ENCODE measurements at places on chromosomes 1 and 21.

- no peak overlapping the region for H3K4me3 ChIP-seq
- H3K4me1 ChIP-seq: peaks cover 4% of the 10 kb centered on the region
- no peaks in the 10 kb centered on the region for H3K27me3 ChIP-seq
Measured at GRCh38 chr1:179168536-179168935, 60.9 kb downstream of the ABL2 start.

DNA sequence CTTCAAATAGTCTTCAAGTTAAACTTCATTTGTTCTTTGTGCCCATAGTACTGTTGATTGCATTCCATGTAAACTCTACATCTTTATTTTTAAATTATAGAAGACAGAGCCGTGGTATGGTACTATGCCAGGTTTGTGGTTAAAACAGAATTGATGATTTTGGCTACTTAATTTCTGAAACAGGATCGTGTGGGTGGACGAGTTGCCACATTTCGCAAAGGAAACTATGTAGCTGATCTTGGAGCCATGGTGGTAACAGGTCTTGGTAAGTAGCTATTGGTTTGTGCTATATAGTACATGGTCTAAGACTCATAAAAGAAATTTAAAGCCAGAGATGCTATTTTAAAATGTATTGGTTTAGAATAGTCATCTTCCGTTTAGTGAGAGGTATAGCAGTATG, 38.0 kb downstream of the KDM1A start:
- H3K27me3 ChIP-seq: no peaks in the 10 kb centered on the region
- H3K36me3 ChIP-seq: peaks cover 65% of the 10 kb centered on the region
- DNase-seq: no peak
- no peak overlapping the region for H3K27ac ChIP-seq
- no peaks in the 10 kb centered on the region for H3K4me1 ChIP-seq

DNA sequence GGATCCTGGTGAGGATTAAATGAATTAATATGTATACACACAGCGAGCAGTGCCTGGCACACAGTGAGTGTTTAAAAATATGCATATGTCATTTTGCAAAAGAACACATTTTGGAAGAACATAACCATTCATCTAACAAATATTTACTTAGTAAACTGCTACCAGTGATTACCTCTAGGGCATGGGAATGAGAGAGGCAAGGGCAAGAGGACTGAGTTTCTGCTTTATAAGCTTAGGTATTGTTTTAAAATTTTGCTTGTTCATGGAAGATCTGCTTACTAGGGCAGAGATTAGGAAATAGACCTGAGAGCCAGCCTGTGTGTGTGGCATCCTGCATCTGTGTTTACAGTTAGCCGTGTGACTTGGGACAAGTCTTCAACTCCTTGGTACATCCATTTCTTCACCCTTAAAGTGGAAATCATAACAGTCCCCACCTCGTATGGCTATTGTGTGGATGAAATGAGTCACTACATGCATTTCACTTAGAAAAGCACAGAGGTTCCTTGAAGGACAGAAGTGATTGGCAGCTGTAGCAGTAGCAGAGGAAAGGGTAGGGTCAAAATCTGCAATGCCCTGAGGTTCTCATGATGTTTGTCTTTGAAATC, 198.5 kb upstream of the FMN2 start:
- no peak overlapping the region for H3K4me3 ChIP-seq
- DNase-seq: no peak
- H3K36me3 ChIP-seq: no peaks in the 10 kb centered on the region
- H3K27me3 ChIP-seq: no peaks in the 10 kb centered on the region
- H3K4me1 ChIP-seq: no peaks in the 10 kb centered on the region
- no peak overlapping the region for H3K27ac ChIP-seq

DNA sequence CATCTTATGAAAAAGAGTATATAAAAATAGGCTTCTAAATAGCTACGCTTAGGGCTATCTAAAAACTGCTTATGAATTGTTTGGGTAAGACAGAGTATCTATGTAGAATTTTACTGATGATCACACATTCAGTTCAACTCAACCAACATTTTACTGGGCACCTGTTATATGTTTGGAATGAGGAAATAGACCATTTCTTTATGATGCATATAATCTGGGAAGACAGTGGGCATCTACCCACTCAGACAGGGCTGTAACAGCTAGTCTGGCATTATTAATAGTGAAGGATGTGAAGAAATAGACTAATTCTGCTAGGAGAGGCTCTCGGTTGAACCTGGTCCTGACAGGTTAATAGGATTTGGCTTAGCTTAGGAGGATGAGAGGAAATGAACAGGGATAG, 56.9 kb downstream of the TIAM1 start:
- H3K4me1 ChIP-seq: no peaks in the 10 kb centered on the region
- no peak overlapping the region for H3K4me3 ChIP-seq
- H3K36me3 ChIP-seq: no peaks in the 10 kb centered on the region
- no peak for DNase-seq
- H3K27me3 ChIP-seq: no peaks in the 10 kb centered on the region
- H3K27ac ChIP-seq: no peak overlapping the region

DNA sequence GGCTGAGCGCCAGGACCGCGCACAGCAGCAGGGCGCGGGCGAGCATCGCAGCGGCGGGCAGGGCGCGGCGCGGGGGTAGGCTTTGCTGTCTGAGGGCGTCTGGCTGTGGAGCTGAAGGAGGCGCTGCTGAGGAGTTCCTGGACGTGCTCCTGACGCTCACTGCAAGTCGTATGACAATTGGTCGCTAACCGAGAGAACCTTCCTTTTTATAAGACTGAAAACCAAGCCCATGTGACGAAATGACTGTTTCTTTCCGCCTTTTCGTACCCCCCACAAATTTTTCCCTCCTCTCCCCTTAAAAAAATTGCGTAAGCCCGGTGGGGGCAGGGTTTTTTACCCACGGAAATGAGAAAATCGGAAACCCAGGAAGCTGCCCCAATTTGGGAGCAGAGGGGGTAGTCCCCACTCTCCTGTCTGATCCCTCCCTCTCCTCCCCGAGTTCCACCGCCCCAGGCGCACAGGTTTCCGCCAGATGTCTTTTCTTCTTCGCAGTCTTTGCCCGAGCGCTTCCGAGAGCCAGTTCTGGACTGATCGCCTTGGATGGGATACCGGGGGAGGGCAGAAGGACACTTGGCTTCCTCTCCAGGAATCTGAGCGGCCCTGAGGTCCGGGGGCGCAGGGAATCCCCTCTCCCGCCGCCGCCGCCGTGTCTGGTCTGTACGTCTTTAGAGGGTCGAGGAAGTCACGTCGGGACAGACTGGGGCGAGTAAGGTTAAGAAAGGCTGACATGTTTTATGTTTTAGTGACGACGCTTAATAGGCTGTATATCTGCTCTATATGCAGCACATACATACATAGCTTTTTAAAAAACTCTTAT, at the start of gene PTGS2:
PTGS2 (minus strand) TSS at position 179 of the 817 bp plus-strand sequence; CDS start at position 46, 133 bp downstream.
- peak; percentile 32 for DNase-seq
- peak within 1 kb of the TSS; percentile 85 for H3K27ac ChIP-seq
- peaks cover 3% of the 10 kb centered on the region for H3K36me3 ChIP-seq
- no peaks in the 10 kb centered on the region for H3K4me1 ChIP-seq
- peak within 1 kb of the TSS; percentile 66 for H3K4me3 ChIP-seq

DNA sequence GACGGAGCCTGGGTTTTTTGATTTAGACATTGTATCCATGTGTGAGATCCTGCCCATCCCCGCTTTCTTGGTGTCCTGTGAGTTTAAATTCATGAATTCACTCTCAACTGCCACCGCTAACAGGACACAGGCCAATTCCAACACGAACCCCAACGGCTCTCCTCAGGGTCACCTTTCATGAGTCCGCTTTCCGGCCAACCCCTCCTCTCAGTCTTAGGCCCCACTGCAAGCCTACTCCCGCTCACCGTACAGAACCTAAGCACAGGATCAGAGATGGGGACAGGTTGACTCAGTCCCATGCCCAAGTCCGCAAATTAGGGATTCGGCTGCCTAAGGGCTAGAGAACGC, 238 bp upstream of the SCP2 start:
- H3K36me3 ChIP-seq: no peaks in the 10 kb centered on the region
- H3K27me3 ChIP-seq: no peaks in the 10 kb centered on the region
- peak overlapping the region; percentile 72 for H3K27ac ChIP-seq
- no peak for DNase-seq
- H3K4me1 ChIP-seq: peaks cover 8% of the 10 kb centered on the region

DNA sequence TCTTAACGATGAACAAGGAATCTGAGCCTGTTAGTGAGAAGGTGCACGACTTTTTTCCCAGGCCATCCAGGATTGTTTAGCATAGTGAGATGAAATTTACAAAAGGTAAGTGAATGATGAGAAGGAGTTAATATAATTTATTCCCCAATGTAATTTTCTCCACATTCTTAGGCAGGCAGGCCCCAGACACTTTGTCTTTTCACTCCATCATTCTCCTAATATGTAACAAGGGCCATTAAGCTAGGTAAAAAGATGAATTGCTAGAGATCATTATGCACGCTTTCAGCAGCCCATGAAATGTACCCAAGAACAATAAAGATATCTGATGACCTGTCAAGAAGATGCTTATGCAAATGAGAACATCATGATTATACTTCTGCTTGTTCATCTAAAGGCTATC, 24.1 kb downstream of the NIBAN1 start:
- no peaks in the 10 kb centered on the region for H3K27me3 ChIP-seq
- peak overlapping the region; percentile 82 for H3K27ac ChIP-seq
- H3K4me1 ChIP-seq: peaks cover 48% of the 10 kb centered on the region
- H3K4me3 ChIP-seq: no peak overlapping the region

DNA sequence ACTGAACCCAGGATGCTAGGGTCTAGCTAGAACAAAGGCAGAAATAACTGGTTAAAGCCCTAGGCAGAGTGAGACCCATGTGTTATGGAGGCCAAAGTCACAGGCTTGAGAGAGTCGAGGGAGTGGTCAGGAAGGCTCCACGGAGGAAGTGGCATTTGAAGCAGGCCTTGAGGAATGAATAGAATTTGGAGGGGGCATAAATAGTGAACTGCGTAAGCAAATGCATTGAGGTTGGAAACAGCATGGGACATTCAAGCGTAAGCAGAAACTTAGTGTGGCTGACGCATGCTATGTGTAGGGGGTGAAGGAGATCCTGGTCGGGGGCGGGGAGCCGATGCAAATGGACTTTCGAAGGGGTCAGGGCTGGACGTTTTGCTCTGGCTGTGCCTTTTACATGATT, 11.5 kb downstream of the AZIN2 start:
- H3K4me3 ChIP-seq: no peak overlapping the region
- no peaks in the 10 kb centered on the region for H3K4me1 ChIP-seq
- H3K27ac ChIP-seq: no peak overlapping the region

GRCh38 chr1:111600886-111601386, 18.7 kb upstream of the RAP1A start:
- DNase-seq: no peak
- H3K36me3 ChIP-seq: no peaks in the 10 kb centered on the region
- no peak overlapping the region for H3K4me3 ChIP-seq
- no peak overlapping the region for H3K27ac ChIP-seq
- peaks cover 3% of the 10 kb centered on the region for H3K4me1 ChIP-seq
- no peaks in the 10 kb centered on the region for H3K27me3 ChIP-seq

DNA sequence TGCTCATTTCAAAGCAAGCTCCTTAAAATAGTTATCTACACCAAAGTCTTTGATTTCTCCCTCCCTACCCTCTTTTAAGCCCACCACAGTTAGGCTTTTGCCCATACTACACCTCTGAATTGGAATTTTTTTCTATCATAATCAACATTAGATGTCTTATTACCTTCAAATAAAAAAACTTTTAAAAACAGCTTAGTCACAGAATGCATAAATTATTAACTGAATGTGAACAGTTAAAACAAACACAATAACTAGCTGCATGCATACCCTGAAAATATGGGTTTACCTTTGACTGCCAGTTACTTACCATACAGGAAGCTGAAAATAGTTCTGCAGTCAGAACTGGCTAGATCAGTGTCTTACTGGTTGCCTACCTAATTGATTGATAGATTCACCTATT, 210.9 kb downstream of the TGFB2 start:
- DNase-seq: no peak
- H3K4me1 ChIP-seq: no peaks in the 10 kb centered on the region

DNA sequence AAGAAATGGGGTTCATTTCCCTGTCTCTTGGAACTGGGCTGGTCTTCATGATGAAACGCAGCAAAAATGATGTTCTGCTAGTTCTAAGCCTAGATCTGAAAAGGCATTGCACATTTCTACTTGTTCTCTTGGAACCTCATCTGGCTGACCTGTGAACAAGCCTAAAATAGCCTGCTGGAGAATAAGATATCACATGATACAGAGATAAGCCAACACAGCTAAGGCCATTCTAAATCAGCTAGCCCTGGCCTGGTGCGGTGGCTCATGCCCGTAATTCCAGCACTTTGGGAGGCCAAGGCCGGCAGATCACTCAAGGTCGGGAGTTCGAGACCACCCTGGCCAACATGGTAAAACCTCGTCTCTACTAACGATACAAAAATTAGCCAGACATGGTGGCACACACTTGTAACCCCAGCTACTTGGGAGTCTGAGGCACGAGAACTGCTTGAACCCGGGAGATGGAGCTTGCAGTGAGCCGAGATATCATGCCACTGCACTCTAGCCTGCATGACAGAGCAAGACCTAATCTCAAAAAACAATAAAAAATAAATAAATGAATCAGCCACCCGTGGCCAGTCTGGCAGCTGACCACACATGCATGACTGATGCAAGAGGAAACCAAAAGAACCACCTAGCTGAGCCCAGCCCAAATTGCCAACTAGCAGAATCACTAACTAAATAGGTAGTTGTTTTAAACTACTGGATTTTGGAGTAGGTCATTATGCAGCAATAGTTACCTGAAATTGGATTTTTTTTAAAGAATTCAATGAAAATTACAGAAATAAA, 18.0 kb downstream of the CD244 start:
- DNase-seq: no peak
- no peak overlapping the region for H3K27ac ChIP-seq
- H3K4me3 ChIP-seq: no peak overlapping the region
- H3K36me3 ChIP-seq: no peaks in the 10 kb centered on the region
- H3K4me1 ChIP-seq: no peaks in the 10 kb centered on the region
- no peaks in the 10 kb centered on the region for H3K27me3 ChIP-seq

GRCh38 chr21:46622226-46622625, 13.2 kb upstream of the PRMT2 start:
- no peak overlapping the region for H3K4me3 ChIP-seq
- no peak for DNase-seq
- peaks cover 8% of the 10 kb centered on the region for H3K4me1 ChIP-seq
- H3K27me3 ChIP-seq: no peaks in the 10 kb centered on the region

DNA sequence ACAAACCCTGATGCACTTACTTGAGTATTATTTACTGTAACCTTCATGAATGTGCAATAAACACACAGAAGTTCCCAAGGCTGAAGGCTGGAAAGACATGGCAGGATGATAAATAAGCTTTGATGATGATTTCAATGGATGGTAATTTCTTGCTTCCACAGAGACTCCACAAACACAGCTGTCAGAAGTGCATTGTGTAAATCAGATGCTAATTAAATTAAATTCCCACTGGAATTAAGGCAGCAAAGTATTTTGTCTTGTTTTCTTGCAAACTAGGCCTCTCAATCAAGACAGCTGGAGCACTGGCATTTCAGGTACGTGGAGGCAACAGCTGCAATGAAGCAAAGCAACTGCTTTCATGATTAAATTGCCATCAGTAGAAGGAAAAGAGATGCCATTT, 24.1 kb downstream of the FAM177B start:
- H3K27ac ChIP-seq: no peak overlapping the region
- no peaks in the 10 kb centered on the region for H3K27me3 ChIP-seq
- no peaks in the 10 kb centered on the region for H3K4me1 ChIP-seq
- no peak for DNase-seq

- H3K4me1 ChIP-seq: no peaks in the 10 kb centered on the region
- no peak overlapping the region for H3K27ac ChIP-seq
- H3K36me3 ChIP-seq: no peaks in the 10 kb centered on the region
- no peak overlapping the region for H3K4me3 ChIP-seq
- H3K27me3 ChIP-seq: no peaks in the 10 kb centered on the region
Measured at GRCh38 chr1:67336783-67337182, 29.1 kb downstream of the IL12RB2 start.

- no peak for DNase-seq
- no peak overlapping the region for H3K27ac ChIP-seq
- H3K4me1 ChIP-seq: no peaks in the 10 kb centered on the region
- no peaks in the 10 kb centered on the region for H3K27me3 ChIP-seq
- H3K36me3 ChIP-seq: no peaks in the 10 kb centered on the region
Measured at GRCh38 chr1:183339556-183340167, 78.5 kb downstream of the NMNAT2 start.

Measured in ascending aorta (tissue), 2 donors.